ENCODE measurements at places on chromosomes 1 and 21. TPM values are rescaled to one million over a fixed set of nuclear protein-coding genes. Genes with fewer than 3 reads are reported as not detected.

DNA sequence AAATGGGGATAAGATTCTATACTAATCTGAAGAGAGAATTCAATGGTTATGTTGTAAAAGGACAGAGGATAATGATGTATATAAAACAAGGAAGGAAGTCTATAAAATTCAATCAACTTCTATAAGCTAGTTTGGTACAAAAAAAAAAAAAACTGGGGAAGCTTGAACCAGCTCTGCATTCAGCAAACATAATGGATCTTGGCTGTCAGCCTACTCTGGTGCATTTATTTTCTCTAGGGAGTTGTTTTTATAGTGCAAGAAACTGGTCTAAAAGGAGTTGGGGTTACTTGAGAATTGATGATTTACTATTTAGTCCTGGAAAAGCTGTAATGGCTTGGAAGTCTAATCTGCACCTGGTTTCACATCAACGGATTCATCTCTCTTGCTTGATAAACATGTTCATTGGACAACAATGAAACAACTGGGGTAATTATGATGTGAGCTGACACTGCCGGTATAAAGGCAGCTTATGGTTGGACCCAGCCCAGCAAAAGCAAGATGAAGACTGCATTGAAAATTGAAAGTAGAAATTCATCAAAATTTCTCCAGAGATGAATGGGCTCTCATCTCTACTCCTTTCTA, 199.4 kb upstream of the NRIP1 start:
- H3K36me3 ChIP-seq, result no peaks in the 10 kb centered on the region
- H3K27ac ChIP-seq, result no peak overlapping the region
- no peak overlapping the region for H3K4me3 ChIP-seq
- H3K4me1 ChIP-seq, result no peaks in the 10 kb centered on the region

DNA sequence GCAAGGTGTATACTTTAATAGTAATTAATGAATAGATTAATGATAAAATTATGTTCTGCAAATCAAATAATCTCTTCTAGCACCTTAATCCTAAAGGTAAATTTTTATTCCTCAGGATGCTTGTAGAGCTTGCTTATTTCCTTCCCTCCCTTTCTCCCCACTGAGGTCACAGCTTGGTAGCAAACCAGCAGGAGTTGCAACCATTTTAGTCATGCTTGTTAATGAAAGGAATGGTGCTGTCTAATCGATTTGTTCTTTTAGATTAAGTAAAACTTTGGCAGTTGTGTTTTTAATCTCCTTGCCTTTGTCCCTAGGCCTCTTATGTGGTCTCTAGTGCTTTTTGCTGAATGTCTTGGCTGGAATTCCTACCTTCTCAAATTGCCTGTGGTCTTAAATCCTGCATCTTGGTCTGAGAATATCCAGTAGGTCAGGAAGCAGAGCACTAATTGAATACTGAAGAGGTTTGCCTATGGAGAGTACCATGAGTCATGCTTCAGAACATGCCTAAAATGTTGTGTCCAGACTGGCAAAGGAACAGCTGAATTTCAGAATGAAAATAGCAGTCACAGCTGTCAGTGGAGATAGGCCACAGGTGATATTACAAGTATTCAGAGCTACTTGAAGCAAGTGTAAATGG, 36.3 kb upstream of the RWDD3 start:
- no peak overlapping the region for H3K4me3 ChIP-seq
- no peaks in the 10 kb centered on the region for H3K36me3 ChIP-seq
- no peaks in the 10 kb centered on the region for H3K27me3 ChIP-seq
- no peak for DNase-seq
- no peak overlapping the region for H3K27ac ChIP-seq

- H3K4me3 ChIP-seq, result no peak overlapping the region
- no peaks in the 10 kb centered on the region for H3K36me3 ChIP-seq
- DNase-seq, result peak; percentile 75
- no peaks in the 10 kb centered on the region for H3K27me3 ChIP-seq
Measured at GRCh38 chr21:34335316-34335715, 28.5 kb upstream of the KCNE2 start.

DNA sequence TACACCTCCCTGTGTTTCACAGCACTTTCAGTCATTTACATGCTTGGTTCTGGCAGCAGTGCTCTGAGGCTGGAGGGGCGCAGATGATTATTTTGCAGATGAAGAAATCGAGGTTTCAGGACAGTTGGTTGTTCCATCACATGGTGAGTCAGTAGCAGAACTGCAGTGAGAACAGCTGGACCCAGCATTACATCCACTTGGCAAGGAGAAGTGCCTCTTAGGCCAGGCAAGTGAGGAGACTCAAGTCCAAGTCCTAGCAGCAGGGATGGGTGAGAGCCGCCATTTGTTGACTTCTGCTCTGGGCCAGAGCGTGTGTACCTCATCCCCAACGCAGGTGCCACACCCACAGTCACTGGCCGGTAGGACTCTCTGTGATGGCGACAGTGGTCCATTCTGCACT, 26.8 kb upstream of the EPHA8 start:
- no peak overlapping the region for H3K4me3 ChIP-seq
- H3K4me1 ChIP-seq, result no peaks in the 10 kb centered on the region
- no peaks in the 10 kb centered on the region for H3K27me3 ChIP-seq
- no peaks in the 10 kb centered on the region for H3K36me3 ChIP-seq
- DNase-seq, result no peak
- no peak overlapping the region for H3K27ac ChIP-seq

Gene LCK
- not detected for total RNA-seq

DNA sequence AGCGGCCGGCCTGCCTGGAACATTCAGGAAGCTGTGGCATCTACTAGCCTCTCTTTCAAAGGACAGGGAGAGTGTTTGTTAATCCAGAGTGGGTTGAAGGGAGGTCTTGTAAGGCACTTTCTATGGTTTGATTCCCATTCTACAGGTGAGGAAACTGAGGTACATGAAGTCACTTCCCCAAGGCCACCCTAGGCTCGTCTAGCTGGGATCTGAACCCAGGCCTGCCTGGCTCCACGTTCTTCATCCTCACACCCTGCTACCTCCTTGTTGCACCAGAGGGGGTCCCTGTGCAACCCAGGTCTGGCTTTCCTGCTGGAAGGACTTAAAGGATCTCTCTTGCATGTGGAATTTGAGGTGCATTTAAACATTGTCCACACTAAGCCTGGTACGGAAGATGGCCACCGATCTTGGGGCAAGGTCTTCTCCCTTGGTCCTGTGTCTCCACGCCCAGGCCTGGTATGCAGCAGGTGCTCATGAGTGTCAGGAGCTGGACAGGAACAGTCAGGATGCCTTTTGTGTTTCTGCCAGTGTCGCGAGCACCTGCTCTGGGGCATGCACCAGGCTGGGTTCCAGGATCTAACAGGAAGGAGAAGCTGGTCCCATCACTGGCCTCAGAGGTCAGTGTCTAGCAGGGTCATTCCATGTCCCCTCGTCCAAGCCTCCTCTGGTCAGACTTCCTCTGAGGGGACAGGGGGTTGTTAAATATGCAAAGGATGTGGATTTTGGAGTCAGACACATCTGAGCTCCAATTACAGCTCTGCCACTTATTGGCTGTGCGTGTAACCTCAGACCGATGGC, 103.2 kb upstream of the RUNX3 start:
- no peak for DNase-seq
- H3K36me3 ChIP-seq, result no peaks in the 10 kb centered on the region
- H3K4me3 ChIP-seq, result no peak overlapping the region
- no peaks in the 10 kb centered on the region for H3K27me3 ChIP-seq
- no peaks in the 10 kb centered on the region for H3K4me1 ChIP-seq

Gene TGFB2
- 7.4 TPM for total RNA-seq

GRCh38 chr1:226688056-226688748, 50.9 kb downstream of the ITPKB start:
- no peak overlapping the region for H3K27ac ChIP-seq
- no peaks in the 10 kb centered on the region for H3K36me3 ChIP-seq
- DNase-seq, result no peak
- H3K4me3 ChIP-seq, result no peak overlapping the region
- H3K27me3 ChIP-seq, result no peaks in the 10 kb centered on the region

Gene SPRR5
- not detected for total RNA-seq

DNA sequence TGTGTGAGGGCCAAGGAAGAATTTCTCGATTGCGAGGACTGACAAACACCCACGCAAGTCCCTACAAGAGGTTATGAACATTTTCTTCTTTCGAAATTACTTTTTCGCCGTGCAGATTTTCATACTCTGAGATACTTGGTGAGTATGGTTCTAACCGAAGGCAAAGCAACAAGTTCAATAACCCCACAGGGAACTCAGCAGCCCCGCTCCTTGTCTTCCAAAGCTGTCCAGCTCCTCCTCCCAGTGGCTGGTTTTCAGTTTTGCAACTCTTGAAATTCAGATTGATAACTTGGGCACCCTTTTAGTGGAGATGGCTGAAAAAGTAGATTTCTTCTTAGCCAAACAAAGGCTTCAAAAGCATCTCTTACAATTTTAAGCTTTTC, 154.4 kb downstream of the SETD4 start:
- DNase-seq, result no peak
- H3K27ac ChIP-seq, result no peak overlapping the region
- H3K27me3 ChIP-seq, result no peaks in the 10 kb centered on the region
- no peaks in the 10 kb centered on the region for H3K36me3 ChIP-seq

DNA sequence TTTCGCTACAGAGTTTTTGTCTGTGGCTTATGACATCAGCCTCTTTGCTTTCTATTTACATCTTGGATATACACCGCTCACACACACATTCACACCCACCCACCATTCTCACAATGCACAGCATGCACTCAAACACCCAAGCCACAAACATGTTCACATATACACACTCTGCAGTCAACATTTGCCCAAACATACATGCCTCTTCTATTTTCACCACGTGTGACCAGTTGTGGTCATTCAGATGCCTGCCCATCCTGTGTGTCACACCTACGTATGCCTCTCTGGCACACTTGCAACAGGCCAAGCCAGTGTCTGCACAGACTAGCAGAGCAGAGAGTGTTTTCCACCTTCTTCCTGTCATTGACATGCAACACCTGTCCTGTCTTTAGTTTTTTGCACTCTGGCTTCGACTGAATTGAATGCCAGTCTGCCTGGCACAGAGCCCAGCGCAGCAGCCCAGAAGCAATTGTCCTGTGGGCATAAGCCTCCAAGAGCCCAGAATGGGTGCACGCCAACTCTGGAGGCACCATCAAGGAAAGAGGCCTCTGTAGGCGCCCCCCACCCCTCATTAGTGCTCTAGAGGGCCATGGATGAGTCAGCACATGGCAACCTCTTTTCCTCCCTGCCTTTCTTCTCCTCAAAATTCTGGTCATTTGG, 37.7 kb upstream of the LRRN2 start:
- H3K27me3 ChIP-seq, result peaks cover 10% of the 10 kb centered on the region
- H3K4me3 ChIP-seq, result no peak overlapping the region
- DNase-seq, result no peak
- H3K4me1 ChIP-seq, result no peaks in the 10 kb centered on the region

- DNase-seq, result no peak
- peaks cover 7% of the 10 kb centered on the region for H3K36me3 ChIP-seq
- H3K4me1 ChIP-seq, result peaks cover 15% of the 10 kb centered on the region
- H3K4me3 ChIP-seq, result no peak overlapping the region
Measured at GRCh38 chr1:116572771-116573430, 2.1 kb upstream of the CD58 start.

GRCh38 chr21:41328660-41329607, 12.3 kb downstream of the FAM3B start:
- H3K4me1 ChIP-seq, result no peaks in the 10 kb centered on the region
- no peak overlapping the region for H3K4me3 ChIP-seq
- H3K27ac ChIP-seq, result no peak overlapping the region
- H3K36me3 ChIP-seq, result no peaks in the 10 kb centered on the region
- no peak for DNase-seq

Gene TDRD5
- not detected for total RNA-seq

DNA sequence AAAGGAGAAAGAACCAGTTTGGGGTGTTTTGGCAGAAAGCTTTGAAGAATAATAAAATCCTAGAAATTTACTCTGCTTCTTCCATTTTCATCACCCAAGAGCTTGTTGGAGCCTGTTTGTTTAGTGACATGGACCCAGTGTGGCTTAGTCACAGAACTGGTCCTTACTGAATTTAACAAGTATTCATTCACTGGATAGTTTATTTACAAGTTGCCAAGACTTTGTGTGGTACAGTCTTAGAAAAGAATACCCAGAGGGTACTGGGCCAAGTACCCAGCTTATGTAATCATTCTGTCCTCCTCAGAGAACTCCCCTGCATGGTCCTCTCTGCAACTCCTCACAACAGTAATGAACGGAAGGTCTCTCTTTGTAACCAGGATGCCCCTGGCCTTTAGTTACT, 16.4 kb downstream of the RAB4A start:
- no peaks in the 10 kb centered on the region for H3K27me3 ChIP-seq
- peaks cover 11% of the 10 kb centered on the region for H3K4me1 ChIP-seq
- no peak overlapping the region for H3K4me3 ChIP-seq
- H3K27ac ChIP-seq, result no peak overlapping the region
- H3K36me3 ChIP-seq, result peaks cover 26% of the 10 kb centered on the region

Gene KCNK2
- not detected for total RNA-seq

DNA sequence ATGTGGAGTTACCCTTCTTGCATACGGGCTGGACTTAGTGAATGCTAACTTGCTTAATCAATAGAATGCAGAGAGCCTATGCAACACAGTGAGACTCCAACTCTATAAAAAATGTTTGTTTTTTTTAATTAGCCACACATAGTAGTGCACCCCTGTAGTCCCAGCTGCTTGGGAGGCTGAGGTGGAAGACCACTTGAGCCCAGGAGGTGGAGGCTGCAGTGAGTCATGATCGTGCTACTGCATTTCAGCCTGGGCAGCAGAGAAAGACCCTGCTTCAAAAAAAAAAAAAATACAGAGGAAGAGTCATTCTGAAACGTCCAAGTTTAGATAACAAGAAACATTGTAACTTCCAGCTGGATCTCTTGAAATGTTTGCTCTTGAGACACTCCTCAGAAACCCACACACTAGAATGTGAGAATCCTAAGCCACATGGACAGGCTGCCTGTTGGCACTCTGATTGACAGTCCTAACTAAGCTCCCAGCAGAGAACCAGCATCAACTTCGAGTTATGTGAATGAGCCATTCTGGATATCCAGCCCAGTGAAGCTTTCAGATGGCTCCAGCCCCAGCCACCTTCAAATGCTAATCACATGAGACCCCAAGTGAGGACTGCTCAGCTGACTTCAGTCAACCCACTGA, 20.0 kb upstream of the CAP1 start:
- no peak overlapping the region for H3K4me3 ChIP-seq
- peaks cover 12% of the 10 kb centered on the region for H3K4me1 ChIP-seq
- H3K36me3 ChIP-seq, result no peaks in the 10 kb centered on the region
- no peak for DNase-seq
- no peak overlapping the region for H3K27ac ChIP-seq

GRCh38 chr21:42379426-42380215, 13.3 kb upstream of the TFF1 start:
- no peak overlapping the region for H3K27ac ChIP-seq
- H3K4me1 ChIP-seq, result no peaks in the 10 kb centered on the region
- DNase-seq, result no peak
- no peak overlapping the region for H3K4me3 ChIP-seq
- no peaks in the 10 kb centered on the region for H3K36me3 ChIP-seq
- no peaks in the 10 kb centered on the region for H3K27me3 ChIP-seq

GRCh38 chr1:161033751-161034150, 5.0 kb downstream of the TSTD1 start:
- no peak for DNase-seq
- no peaks in the 10 kb centered on the region for H3K27me3 ChIP-seq
- peaks cover 14% of the 10 kb centered on the region for H3K36me3 ChIP-seq
- H3K4me1 ChIP-seq, result no peaks in the 10 kb centered on the region
- H3K27ac ChIP-seq, result no peak overlapping the region
- H3K4me3 ChIP-seq, result no peak overlapping the region

GRCh38 chr1:166927701-166928100, 47.6 kb downstream of the ILDR2 start:
- peaks cover 8% of the 10 kb centered on the region for H3K36me3 ChIP-seq
- no peak overlapping the region for H3K27ac ChIP-seq
- H3K27me3 ChIP-seq, result no peaks in the 10 kb centered on the region
- no peak overlapping the region for H3K4me3 ChIP-seq
- peaks cover 37% of the 10 kb centered on the region for H3K4me1 ChIP-seq

- no peak overlapping the region for H3K4me3 ChIP-seq
- no peaks in the 10 kb centered on the region for H3K36me3 ChIP-seq
- H3K27me3 ChIP-seq, result no peaks in the 10 kb centered on the region
Measured at GRCh38 chr1:85850238-85850637, 142.0 kb upstream of the ZNHIT6 start.

Data from SJSA1 (cell line).